ENCODE measurements at places on chromosomes 6 and 20. TPM values are rescaled to one million over a fixed set of nuclear protein-coding genes. Genes with fewer than 3 reads are reported as not detected.
A peak's percentile ranks its signal among the peaks of the same experiment; 100 is the strongest.

GRCh38 chr6:26022132-26022472, 59.5 kb downstream of the TRIM38 start:
- H3K27me3 ChIP-seq = no peaks in the 10 kb centered on the region
- no peak for DNase-seq
- H3K4me1 ChIP-seq = peaks cover 6% of the 10 kb centered on the region
- H3K4me3 ChIP-seq = peak overlapping the region; percentile 88

DNA sequence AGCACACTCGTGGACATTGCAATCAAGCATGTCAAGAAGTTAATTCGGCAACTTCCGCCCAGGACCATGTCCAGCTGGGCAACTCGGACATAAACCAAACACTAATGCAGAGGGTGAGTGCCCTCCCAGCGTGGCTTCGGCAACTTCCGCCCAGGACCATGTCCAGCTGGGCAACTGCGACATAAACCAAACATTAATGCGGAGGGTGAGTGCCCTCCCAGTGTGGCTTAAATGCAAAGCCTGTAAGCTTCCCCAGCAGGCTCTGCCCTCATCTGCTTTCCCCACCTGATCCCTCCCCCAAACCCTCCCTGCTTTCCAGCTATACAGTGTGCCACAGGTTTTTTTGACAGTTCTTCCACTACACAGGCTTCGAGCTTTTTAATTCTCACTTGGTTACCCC, 143.4 kb downstream of the PXDC1 start:
- no peak overlapping the region for H3K27ac ChIP-seq
- no peaks in the 10 kb centered on the region for H3K36me3 ChIP-seq
- H3K4me3 ChIP-seq = no peak overlapping the region
- DNase-seq = no peak
- H3K4me1 ChIP-seq = peaks cover 23% of the 10 kb centered on the region
- no peaks in the 10 kb centered on the region for H3K27me3 ChIP-seq

GRCh38 chr20:24497851-24498250, 28.4 kb downstream of the SYNDIG1 start:
- H3K27me3 ChIP-seq = no peaks in the 10 kb centered on the region
- no peak overlapping the region for H3K27ac ChIP-seq
- no peaks in the 10 kb centered on the region for H3K36me3 ChIP-seq
- no peaks in the 10 kb centered on the region for H3K4me1 ChIP-seq

Gene BCL2L1
- total RNA-seq = 98.9 TPM
